CD4-positive, alpha-beta T cell (primary cell): ENCODE measurements at places on chromosomes 1 and 21. TPM values are rescaled to one million over a fixed set of nuclear protein-coding genes. Genes with fewer than 3 reads are reported as not detected.
A peak's percentile ranks its signal among the peaks of the same experiment; 100 is the strongest.

The KIRREL1 gene
- not detected for total RNA-seq

- DNase-seq = no peak
These were observed 174.5 kb upstream of the POU3F1 start for GRCh38 chr1:38221006-38221649.

GRCh38 chr1:206937425-206937824, 8.8 kb downstream of the PIGR start:
- no peak for DNase-seq

The COX20 gene
- 16.8 TPM for total RNA-seq

DNA sequence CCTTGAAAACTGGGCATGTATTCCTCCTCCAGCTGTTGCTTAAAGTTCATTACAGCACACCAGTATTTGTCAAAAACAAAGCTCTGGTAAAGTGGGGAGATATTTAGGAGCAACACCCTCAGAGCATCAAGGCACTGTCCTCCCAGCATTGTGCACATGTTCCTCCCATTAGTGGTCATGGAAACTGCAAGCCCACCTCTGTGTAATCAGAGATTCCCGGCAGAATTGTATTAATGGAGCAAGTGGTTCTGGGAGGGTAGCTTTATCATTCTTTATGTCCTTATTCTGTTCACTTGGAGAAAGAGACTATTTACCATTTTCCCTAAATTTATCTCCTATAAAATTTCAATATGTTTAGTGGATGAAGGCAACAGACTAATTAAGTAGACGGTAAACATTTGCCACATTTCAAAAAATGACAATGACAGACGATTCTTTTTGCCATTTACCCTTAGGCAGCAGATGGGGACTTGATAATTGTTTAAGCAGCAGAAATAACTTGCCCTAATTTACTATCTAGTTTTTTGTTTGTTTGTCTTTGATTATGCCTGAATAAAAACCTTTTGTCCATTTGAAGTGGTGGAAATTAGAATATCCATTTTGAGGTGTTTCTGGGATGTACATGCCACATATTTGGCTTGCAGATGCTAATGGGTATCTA, 289.6 kb upstream of the ST6GALNAC5 start:
- no peak for DNase-seq

GRCh38 chr1:20029178-20029912, 40.6 kb upstream of the PLA2G5 start:
- no peak for DNase-seq

DNA sequence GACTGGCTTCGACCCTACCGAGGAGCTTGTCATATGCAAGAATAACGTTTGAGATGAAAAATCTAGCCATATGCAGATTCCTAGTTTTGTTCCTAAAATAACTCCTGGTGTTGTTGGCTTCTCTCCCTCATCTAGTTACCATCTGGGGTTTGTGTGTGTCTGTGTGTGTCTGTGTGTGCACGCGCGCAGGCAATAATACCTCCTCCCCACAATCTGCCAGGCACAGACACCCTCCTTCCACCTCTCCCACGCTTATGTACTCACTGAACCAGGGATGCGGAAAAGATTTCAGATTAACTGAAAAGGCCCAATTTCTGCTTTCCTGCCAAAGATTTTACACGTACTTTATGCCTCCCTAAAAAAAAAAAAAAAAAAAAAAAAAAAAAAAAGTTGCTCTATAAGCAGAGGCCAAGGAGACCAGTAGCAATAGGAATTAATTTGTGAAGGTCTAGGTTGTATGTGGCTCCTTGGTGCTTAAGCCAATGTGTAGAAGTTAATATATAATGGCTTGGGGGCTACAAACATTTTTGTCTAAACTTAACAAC, 452.7 kb downstream of the NUF2 start:
- DNase-seq = no peak

The TNNI3K gene
- 0.60 TPM for total RNA-seq

DNA sequence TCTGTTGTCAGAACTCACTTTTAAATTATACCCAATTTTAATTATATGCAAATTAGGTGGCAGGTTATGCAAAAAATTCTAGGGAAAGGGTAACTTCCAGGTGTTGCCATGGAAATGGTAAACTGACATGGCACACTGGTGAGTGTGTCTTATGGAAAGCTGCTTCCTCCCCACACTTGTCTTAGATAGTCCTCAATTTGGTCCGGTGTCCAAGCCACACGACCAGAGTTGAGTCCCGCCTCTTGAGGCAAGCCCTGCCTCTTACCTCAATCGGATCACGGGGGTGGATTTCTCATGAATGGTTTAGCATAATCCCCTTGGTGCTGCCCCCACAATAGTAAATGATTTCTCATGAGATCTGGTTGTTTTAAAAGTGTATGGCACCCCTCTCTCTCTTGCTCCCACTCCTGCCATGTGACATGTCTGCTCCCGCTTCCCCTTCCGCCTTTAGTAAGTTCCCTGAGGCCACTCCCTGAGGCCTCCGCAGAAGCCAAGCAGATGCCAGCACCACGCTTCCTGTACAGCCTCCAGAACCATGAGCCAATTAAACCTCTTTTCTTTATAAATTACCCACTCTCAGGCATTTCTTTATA, 74.9 kb downstream of the MATN1 start:
- DNase-seq = no peak

- DNase-seq = peak; percentile 58
These were observed at the start of gene CR1 for GRCh38 chr1:207495801-207496792. Gene CR1, plus strand, starts transcription at chr1:207496157. Its CDS starts 111 bp downstream, at chr1:207496268.

The CLCA1 gene
- not detected for total RNA-seq

DNA sequence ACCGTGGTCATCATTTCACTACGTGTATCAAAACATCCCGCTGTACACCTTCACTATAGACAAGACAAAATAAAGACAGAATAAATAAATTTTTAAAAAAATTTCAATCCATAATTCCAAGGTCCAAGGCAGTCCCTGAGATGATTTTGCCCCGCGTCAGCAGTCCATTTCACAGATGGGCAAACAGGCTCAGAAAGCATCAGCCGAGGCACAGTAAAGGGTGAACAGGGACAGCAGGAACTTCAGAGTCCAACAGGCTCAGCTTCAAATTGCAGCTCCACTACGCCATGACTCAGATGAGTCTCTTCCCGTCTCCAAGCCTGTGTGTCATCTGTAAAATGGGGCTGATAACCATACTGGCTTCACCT, 15.0 kb downstream of the MATN1 start:
- no peak for DNase-seq

GRCh38 chr1:234891427-234891826, 237.2 kb downstream of the TOMM20 start:
- no peak for DNase-seq

GRCh38 chr1:14977338-14977931, 176.1 kb upstream of the TMEM51 start:
- no peak for DNase-seq

The FMOD gene
- total RNA-seq = not detected

The CELA3A gene
- not detected for total RNA-seq

- DNase-seq = no peak
These were observed 72.9 kb downstream of the HLCS start for GRCh38 chr21:36893581-36893980.

- no peak for DNase-seq
These were observed 10.9 kb downstream of the SMAP2 start for GRCh38 chr1:40384413-40384762.

- no peak for DNase-seq
These were observed 12.3 kb downstream of the PATJ start for GRCh38 chr1:61754545-61754944.

DNA sequence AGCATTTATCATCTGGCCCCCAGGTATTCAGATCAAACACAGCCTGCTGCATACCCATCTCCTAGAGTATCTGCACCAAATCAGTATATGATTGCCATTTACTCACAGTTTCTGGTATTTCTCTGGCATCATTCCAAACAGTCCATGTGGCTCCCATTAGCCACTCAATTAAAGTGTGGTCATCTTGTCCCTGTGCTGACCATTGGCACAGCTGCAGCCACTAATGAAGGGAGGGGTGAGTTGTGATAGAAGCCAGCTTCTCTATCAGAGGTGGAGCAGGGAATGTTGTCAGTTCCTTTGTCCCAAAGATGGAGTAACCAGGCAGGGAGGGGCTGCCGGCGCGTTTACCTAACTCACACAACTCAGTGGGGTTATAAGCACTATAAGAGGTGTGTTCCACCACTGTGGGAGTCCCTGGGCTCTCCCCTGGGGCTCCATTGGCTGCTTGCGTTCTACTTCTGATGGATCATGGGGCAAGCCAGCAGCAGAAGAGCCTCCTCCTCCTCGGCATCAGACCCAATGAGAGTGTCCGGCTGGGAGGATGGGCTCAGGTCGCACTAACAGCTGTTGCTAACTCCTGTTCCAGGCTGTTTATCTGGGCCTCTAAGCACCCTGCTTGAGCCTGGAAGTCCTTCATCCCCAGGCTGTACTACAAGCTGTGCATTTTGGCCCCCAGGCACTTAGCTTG, 108.6 kb downstream of the GDAP2 start:
- DNase-seq = no peak

The CFHR2 gene
- not detected for total RNA-seq

The GRIK3 gene
- not detected for total RNA-seq

The GBP4 gene
- total RNA-seq = 11.3 TPM

DNA sequence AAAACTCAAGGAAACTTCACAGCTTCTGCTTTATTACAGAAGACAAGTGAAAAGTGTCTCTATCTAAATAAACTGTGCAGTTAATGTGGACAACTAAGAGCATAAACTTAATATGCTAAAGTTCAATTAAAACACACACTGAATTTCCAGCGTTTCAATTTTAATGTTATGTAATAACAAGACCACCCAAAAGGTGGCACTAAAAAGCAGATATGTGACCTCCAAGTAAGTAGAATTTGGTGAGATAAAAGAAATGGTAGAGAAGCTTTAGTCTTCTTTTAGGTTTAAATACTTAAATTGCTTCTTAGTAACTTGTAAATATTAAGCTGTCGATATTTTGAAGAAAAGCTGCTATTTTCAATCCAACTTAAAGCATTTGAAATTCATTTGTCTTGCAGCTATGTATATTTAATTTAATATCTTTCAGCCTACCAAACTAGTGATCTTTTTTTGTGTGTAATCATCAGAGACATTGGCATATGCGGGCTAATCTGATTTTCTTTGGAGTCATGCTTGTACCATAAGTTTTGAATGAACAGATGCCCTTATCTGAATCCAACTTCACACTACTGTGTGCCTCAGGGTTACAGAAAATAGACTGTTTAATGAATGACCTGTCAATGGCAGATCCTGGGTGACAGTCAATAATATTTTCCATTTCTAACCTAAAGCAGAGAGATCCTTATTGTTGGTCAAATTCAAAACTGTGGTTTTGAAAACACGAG, 36.5 kb upstream of the ADAMTS1 start:
- DNase-seq = no peak

- DNase-seq = no peak
These were observed 381.0 kb upstream of the VAMP3 start for GRCh38 chr1:7389906-7390603.

The LCE2A gene
- not detected for total RNA-seq

GRCh38 chr1:87325982-87326738, 2.5 kb upstream of the LMO4 start:
- no peak for DNase-seq

The RNF186 gene
- total RNA-seq = not detected

The OR10J1 gene
- total RNA-seq = not detected
